ENCODE measurements at places on chromosomes 12 and 14. TPM values are rescaled to one million over a fixed set of nuclear protein-coding genes. Genes with fewer than 3 reads are reported as not detected.
A peak's percentile ranks its signal among the peaks of the same experiment; 100 is the strongest.

DNA sequence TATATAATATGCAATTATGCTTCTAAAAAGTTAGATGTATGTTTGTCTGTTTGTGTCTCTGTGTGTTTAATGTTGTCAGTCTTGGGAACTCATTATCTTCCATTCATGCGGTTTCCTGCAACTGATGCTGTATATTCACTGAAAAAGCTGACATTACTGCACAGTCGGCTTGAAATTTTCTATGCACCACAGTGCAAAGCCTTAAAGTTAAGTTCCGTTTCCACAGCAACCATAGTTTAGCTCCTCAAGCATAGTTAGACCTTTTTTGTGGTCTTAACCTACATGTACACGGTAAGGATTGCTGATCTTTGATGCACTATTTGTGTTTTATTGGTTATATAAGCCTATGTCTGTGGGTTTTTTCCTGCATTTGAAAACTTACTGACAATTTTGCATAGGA is 309.4 kb downstream of the KCNC2 start:
- DNase-seq = no peak

- peak; percentile 51 for DNase-seq
These were observed 394.5 kb upstream of the GARIN6 start for GRCh38 chr12:99253068-99253467.

DNA sequence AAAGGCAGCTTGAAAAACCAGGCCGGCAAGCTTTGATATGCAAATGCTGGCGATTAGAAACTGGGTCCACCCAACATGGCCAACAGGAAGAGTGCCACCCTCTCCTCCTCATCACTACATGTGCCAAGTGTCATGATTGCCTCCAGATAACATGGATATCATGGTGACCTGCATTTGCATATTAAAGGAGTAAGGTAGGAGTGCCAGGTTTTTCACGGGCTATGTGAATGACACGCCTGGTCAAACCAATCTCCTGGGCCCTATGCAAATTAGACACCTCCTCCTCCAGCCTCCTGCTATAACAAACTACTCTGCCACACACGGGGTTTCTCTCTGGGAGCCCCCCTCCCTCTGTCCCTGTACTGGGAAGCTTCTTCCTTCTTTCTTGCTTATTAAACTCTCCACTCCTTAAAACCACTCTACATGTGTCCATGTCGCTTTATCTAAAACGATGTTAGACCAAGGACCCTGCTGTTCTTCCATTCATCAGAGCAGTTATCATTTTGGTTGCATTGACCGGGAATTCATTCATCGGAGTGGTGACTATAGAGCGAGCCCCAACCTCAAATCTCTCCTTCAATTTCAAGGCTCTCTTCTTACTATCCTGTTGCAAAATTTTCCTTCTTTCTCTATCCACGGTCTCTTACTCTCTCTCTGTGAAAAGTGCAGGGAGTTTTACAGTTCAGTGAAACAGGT is 27.5 kb downstream of the APOBEC1 start:
- no peak for DNase-seq

DNA sequence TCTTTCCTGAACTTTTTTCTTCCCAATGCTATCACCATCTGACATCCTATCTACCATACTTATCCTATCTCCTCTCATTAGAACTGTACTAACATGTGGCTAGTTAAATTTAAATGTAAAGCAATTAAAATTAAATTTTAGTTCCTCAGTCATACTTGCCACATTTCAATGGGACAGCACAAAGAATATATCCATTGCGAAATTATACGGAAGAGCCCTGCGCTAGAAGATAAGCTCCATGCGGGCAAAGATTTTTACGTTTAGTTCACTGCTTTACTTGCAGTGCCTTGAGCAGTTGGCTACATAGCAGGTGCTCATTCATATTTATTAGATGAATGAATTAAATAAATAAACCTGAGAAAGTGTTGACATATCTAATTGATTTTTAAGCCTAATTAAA is 33.1 kb downstream of the SEC23A start:
- no peak for DNase-seq

DBX2 gene
- not detected for total RNA-seq

DNA sequence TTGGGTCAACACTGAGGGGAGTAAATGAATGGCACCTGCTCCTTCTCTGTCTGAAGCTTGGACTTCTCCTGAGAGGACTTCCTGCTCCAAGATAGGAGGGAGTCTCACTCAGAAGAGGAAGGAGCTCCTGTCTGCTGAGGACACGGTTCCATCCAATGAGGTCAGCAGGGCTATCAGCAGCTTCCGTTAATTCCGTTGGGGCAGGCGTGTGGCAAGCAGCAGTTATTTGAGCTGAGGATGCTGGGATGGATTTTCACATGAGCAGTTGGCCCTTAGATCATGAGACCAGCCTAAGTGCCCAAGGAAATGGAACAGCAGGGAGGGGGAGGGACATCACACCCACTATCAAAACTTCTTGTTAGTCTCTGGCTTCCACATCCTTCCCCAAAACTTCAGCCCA is 159.0 kb upstream of the PZP start:
- no peak for DNase-seq
